ENCODE measurements at places on chromosomes 5 and 9.

- no peak for DNase-seq
Observed at GRCh38 chr9:33465596-33466564, 7.8 kb downstream of the NOL6 start.

- no peak for DNase-seq
Observed at GRCh38 chr9:104854613-104855012, 73.3 kb downstream of the ABCA1 start.

GRCh38 chr5:83518319-83519061, 46.9 kb downstream of the VCAN start:
- DNase-seq, result no peak

DNA sequence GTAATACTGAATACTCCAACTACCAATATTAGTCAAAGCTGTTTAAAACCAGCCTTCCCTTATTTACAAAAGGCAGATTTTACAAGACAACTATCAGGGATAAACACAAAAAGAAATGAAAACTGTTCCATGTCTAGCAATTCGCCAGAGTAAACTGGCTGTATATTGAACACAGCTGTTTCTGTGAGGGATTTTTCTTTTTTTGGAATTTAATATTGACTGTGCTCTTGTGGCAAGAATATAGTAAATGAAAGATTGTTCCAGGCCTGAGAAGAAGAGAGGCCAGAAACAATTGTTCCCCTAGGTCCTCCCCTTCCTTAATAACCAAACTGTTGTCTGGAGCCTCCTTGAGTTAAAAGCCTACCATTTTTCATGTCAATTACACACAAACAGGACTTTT, 188.6 kb downstream of the PDE4D start:
- DNase-seq, result no peak

DNA sequence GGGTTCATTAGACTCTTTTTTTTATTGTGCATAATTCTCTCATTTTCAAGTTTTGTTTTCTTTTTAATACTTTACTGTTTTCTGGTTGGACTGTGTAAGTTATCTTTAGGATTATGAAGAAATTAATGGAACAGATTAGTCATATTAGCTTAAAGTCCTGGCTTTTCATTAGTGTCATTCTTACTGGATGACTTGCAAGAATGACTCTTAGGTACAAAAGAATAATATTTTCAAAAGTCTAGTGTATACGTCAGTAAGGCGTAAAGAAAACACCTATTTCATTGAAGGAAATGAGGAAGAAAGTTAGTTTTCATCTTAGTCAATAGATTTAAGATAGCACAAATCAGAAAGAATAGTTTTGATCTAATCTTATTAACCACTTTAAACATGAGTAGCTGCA, 20.4 kb downstream of the UHRF2 start:
- no peak for DNase-seq

- DNase-seq, result no peak
Observed at GRCh38 chr9:75930730-75931321, 40.4 kb downstream of the PCSK5 start.

DNA sequence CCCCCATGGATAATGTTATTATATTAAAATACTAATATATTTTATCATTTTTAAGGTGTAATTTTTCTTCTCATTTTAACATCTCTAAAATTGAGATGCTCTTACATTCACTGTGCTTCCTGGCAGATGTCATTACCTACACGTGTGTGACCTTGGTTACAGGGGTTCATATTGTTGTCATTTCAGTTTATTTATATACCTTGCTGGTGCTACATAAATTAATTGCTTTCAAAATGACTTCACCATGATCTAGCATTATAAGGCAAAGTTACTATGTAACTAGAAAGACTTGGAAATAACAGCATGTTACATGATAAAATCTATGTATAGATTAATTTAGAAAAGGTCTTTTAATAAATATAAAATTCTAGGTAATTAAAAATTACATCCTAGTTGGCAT, 60.9 kb downstream of the ARHGEF28 start:
- no peak for DNase-seq

- no peak for DNase-seq
Observed at GRCh38 chr5:30505014-30505886, 688.2 kb upstream of the CDH6 start.

DNA sequence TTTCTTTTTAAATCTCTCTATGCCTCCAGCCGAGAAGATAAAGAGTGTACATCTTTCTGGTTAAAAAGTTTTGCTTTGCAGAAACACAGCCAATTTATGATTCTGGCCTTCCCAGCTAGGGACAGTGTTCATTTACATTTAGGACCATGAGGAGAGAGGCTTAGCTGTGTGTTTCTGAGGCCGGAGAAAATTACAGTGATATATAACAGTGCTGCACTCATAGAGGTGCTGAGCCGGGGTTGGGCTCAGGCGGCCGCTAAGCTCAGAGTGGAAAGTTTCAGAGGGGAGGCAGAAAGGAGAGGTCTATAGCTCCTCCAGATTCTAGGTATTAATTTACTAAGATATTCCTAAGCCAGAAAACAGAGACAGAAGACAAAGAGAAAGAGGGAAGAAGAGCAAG, 37.0 kb upstream of the LCP2 start:
- DNase-seq, result no peak

- DNase-seq, result no peak
Observed at GRCh38 chr9:136827794-136828473, 14.3 kb upstream of the AJM1 start.

GRCh38 chr5:141963701-141964100, 5.2 kb upstream of the RNF14 start:
- DNase-seq, result no peak

DNA sequence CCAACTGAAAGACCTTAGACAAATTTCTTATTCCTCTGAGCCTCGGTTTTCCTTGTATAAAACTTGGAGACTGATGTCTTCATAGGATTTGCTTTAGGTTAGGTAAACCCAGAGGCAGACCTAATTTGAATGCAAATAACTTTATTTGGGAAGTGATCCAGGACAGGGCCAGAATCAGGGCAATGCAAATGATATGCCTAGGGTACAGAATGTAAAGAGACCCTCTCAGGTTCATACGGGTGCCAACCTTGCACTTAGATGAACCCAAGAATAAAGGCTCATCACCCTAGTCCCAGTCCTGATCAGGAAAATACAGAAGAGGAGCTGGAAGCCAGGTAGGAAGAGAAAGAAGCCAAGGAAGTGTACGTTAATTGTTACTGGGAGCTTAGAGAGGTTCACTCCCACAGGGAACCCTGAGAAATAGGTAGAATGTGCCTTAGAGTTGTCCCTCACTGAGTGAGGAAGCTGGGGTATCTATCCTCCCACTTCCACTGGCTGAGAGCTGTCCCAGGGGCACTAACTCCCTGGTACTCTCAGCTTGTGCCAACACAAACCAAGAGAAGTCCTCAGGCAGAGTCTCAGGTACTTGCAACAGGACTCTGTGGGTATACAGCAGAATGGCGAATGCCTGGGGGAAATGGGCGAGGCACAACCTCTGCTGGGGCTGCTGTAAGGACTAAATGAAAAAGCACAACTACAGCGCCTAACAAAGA, 3.1 kb upstream of the HK3 start:
- DNase-seq, result no peak

DNA sequence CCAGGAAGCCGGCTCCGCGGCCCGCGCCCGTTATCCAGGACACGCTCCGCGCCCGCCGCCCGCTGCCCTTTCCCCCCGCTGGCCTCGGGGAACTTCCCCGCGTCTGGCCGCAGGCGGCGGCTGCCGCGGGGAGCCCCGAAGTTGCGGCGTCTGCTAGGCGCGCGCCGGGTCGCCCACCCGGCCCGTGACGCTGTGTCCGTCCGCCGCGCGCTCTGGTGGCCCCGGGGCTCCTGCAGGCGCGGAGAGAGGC, 621 bp upstream of the GCNT4 start:
- DNase-seq, result no peak

Data from amygdala (tissue), 56 donors.